ENCODE measurements at places on chromosomes 2 and 18.

- no peak for DNase-seq
Measured at GRCh38 chr2:29372185-29372584, 257.0 kb downstream of the CLIP4 start.

GRCh38 chr18:67875060-67875459 is 358.5 kb upstream of the DSEL start:
- DNase-seq = no peak

DNA sequence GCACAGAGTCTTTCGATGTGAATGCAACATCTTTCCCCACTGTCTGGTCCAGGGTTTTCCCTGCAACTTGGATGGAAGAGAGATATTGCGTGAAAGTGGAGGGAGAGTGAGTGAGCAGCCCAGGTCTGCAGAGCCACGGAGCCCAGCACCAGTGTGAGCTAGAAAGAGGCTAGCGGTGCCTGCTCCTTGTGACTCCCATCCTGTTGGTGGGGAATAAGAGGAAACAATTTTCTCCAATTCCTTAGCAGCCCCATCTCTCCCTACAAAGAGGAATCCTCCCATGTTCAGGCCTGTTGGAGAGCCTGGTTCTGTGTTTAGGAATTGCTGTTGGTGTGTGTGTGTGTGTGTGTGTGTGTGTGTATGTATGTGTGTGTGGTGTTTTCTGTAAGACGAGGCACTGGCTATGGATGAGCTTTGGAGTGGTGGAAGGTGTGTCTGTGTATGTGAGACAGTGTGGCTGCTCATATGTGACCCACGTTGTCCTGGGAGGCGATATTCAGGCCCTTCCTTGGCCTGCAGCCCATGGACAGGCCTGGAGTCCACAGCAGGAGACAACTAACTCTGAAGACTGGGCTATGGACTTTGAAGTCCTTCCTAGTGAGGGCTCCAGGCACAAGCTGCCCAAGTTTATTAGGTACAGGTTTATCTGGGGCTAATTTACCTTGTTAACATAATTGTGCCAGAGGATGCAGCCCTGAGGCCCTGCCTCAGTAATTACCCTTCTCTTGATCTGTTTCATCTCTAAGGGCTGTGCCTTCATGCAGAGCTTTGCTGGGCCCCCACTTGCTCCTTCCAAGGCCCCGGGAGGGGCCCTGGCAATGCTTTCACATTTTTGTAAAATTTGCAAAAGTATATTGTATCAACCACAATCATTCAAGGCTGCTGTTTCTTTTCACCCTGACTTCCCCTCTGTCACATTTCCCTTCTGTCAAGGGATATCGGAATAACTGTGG is 88.6 kb upstream of the HAAO start:
- no peak for DNase-seq

DNA sequence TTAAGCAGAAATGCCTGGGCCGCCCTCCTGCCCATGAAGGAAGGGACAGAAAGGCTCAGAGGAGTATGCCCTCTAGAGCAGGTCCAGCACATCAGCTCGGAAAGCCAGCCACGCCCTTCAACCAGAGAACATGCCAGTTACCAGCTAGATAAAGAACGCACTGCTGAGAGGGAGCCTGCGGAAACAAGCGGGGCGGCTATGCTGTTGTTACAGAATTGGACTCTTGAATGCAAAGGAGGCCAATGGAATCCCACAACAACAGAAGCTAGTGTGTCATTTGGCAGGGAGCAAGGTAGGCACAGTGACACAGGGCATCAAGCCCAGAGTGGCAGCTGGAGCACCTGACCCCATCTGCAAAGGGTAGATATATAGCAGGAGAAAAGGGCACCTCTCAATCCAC is 242.9 kb upstream of the ID2 start:
- DNase-seq = no peak

- DNase-seq = no peak
Measured at GRCh38 chr18:41617647-41618046, 337.4 kb upstream of the PIK3C3 start.

DNA sequence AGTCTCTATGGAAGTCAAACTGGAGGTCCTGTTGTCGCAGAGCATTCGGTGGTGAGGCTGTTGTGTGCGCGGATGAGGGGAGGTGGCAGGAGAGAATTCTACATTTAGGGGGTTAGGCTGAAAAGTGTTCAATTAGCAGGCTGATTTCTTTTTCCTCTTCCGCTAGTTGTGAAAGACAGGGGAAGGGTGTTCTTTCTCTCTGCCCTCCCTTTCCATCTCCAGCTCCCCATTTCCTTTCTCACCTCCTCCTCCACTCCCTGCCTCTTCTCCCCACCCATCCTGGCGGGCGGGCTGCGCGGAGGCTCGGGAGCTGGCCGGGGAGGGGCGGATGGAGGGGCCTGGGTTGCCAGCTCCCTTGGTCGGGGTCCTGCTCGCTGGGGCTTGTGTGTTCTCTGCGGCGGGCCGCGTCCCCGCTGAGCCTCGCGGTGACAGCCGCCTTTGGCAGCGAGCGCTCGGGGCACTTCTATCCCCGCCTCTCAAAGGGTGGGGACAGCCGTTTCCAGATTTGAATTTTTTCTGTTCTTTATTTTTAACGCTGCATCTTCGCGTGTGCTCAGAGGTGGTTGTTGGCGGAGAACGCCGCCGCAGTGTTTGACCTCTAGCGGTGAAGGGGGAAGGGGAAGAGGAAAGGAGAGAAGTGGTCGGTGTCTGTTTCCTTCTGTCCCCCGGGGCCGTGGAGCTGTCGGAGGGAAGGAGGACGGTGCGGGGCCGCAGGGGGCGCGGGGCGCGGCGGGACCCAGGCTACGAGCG is 3.6 kb downstream of the SOX11 start:
- DNase-seq = peak; percentile 71

- DNase-seq = no peak
Measured at GRCh38 chr2:19214682-19215391, 143.6 kb downstream of the OSR1 start.
